PC-3 (cell line): ENCODE measurements at places on chromosomes 1 and 21. TPM values are rescaled to one million over a fixed set of nuclear protein-coding genes. Genes with fewer than 3 reads are reported as not detected.

- peak; percentile 64 for DNase-seq
Observed at GRCh38 chr1:236524142-236524894, 536 bp downstream of the LGALS8 start.

- no peak for DNase-seq
Observed at GRCh38 chr1:28058971-28059878, 29.2 kb downstream of the EYA3 start.

DNA sequence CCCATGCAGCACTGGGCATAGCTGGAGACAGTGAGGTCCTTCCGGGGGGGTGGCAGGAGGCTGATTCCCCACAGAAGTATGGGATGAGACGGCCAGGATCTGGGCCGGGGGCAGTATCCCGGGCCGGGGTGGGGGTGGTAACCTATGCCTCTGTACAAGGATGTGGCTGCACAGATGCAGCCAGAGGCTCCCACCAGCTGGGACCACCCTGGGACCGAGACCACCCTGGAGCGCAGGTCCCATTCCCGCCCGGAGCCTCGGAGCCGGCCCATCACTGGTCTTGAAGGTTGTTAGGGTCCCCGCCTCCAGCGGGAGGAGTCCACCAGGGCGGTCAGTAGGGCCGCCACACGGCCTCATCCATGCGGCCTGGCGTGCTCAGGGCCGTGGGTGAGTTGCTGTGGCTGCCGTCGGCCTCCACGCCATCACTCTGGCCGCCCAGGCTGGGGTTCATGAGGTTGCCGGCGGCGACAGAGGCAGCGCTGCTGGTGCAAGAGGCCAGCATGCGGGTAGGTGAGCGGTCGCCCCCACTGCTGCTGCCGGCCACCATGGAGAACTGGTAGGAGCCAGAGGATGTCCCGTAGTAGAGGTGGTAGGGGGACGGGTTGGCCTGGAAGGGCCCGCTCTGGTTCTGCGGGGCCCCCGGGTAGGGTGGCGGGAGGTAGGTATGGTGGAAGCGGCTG, 28.1 kb downstream of the RUNX3 start:
- DNase-seq, result no peak

GRCh38 chr1:102178480-102178879, 181.8 kb upstream of the OLFM3 start:
- DNase-seq, result no peak

- DNase-seq, result no peak
Observed at GRCh38 chr1:88544195-88544594, 139.9 kb upstream of the PKN2 start.

RUNX1 gene
- 55.2 and 77.8 TPM in 2 replicates for total RNA-seq

GRCh38 chr1:213295860-213296259, 244.8 kb downstream of the RPS6KC1 start:
- no peak for DNase-seq

GRCh38 chr21:39453571-39454179, 1.9 kb downstream of the SH3BGR start:
- no peak for DNase-seq

GRCh38 chr21:36705679-36706481, 7.0 kb downstream of the SIM2 start:
- no peak for DNase-seq

TTC22 gene
- total RNA-seq, result 21.8 and 31.3 TPM in 2 replicates

MEGF6 gene
- 32.5 and 40.1 TPM in 2 replicates for total RNA-seq

DNA sequence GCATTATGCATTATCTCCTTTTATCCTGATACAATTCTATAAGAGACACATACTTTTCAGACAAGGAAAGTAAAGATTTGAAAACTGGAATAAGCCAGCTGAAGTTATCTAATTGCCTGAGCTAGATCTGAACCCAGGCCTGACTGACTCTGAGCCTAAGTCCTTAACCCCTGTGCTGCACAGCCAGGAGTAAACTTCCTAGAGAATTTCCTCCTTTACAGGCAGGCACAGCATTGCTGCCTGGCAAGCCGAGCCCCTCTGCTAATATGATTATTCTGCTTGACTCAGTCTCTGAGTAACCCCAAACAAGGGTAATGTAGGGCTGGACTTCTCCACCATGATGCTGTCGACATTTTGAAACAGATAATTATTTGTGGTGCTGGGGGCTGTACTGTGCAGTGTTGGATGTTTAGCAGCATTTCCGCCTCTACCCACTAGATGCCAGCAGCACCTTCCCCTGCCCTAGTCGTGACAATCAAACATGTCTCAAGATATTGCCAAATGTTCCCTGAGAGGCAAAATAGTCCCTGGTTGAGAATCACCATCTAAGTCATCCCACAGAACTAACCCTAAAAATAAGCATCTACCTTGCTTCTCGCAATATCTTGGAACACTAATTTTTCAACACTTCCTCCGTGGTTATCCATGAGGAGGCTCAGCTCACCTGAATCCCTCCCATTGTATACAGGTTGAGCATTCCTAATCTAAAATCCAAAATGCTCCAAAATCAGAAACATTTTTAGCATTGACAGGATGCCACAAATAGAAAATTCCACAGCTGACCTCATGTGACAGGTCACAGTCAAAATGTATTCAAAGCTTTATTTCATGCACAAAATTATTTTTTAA, 18.5 kb downstream of the CAMK1G start:
- peak; percentile 78 for DNase-seq

GRCh38 chr1:12706061-12706460, 9.8 kb upstream of the AADACL3 start:
- DNase-seq, result no peak

GRCh38 chr1:6271554-6271953, 10.7 kb upstream of the GPR153 start:
- DNase-seq, result no peak

TSPAN2 gene
- 1.3 and 1.7 TPM in 2 replicates for total RNA-seq

- no peak for DNase-seq
Observed at GRCh38 chr1:235950318-235950717, 83.6 kb upstream of the LYST start.

- no peak for DNase-seq
Observed at GRCh38 chr1:233584931-233585330, 29.0 kb upstream of the KCNK1 start.

CA14 gene
- total RNA-seq, result not detected in 2 replicates

DNA sequence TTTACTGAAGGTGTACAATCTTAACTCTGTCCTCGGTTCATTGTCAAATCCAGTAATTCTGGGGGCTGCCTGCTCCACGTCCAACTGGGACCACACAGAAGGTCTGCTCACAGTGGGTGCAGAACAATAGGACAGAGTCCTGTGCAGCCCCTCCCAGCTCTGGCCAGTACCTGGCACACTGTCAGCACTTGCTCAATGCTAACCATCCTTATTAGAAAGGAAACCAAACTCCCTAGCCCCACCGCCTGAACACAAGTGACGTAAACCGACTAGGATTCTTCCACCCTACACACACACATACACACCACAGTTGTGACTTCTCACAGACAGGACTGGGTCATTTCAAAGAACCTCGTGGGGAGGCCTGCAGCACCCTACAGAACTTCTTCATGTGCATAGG, 5.2 kb downstream of the BCAR3 start:
- no peak for DNase-seq

DNA sequence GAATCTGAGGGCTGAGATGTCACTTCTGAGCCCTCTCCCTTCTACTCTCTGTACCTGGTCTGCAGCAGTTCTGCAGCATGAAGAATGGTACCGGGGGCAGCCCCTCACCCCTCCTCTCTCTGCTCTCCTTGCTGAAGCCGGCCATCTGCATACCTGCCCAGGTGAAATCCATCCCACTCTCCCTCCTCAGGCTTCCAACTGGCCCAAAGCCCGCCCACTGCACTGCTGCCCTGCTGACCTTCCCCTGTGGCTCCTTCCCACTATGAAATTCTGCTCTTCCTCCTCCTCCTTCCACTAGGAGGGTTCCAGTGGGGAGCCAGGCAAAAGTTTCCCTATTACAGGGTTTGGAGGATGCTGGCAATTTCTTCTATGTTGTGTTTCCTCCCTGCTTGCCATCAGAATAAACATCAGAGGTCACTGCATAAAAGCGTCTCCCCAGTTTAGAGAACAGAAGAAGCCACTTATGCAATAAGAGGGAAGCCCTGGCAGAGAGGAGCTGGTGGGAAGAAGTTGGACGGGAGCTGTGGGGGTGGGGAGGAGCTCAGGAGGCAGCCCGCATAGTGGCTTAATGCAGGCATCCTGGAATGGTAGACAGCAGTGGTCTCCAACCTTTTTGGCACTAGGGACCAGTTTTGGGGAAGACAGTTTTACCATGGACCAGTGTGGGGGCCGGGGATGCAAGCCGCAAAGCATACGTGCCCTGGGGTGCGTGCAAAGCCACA, 30.3 kb downstream of the TMCO4 start:
- no peak for DNase-seq

- DNase-seq, result peak; percentile 12
Observed at GRCh38 chr21:42162831-42163510, 56.0 kb upstream of the ABCG1 start.

GRCh38 chr1:112727716-112728115, 12.6 kb upstream of the PPM1J start:
- DNase-seq, result peak; percentile 46

DNA sequence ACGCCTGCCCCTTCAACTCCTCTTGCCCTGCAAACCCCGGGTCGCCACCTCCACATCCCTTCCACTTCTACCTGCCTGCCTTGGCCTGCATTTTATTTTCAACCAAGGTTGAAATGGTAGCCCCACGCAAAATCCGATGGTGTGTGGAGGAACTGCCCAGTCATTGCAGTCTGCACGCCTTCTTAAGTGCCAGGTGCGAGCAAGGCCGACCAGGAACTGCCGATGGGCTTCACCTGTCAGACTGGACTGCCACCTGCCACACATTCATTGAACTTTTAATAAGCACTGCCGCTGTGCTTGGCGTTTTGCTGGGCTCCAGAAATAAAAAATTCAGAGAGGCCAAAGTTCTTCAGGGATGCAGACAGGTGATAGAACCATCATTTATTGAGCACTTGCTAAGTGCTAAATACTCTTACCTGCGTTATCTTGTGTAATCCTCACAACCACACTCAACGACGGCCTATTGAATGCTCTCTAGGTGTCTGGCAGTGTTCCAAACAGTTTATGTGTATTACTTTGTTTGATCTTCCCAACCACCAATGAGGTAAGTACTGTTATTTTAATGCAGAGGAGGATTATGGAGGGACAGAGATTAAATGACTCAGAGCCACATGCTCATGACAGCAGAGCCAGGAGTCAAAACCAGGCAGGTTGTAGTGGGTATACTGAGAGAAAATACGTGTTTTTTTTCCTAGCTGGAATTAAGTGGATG, 36.2 kb downstream of the CACHD1 start:
- DNase-seq, result peak; percentile 54

DNA sequence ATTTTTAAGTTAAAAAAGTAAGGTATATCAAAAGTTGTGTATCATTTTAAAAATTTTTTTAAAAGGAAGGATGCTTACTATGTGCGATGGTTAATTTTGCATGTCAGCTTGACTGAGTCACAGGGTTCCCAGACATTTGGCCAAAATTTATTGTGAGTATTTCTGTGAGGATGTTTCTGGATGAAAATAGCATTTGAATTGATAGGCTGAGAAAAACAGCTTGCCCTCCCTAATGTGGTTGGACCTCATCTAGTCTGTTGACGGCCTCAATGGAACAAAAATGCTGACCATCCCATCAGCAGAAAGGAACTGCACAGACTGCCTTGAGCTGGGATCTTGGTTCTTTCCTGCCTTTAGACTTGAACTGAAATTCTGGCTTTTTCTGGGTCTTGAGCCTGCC, 724.5 kb downstream of the NCAM2 start:
- DNase-seq, result no peak

DNA sequence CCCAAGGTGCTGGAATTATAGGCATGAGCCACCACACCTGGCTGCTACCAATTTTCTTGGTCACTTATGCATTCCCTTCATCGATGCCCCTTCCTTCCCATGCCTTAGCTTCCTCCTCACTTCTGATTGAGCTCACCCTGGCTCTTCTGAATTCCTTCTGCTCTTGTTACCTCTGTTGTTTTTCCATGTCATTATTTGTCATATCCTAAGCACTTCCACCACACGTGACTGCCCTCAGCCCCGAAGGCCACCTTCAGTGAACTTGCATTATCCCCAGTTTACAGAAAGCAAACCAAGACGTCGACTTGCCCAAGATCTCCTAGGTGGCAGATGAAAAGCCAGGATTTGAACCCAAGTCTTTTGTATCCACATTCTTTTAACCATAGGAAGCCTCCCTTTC, 30.7 kb downstream of the CA6 start:
- DNase-seq, result no peak

C4BPA gene
- not detected in 2 replicates for total RNA-seq

GBP6 gene
- 0.17 and 0.40 TPM in 2 replicates for total RNA-seq

RSPO1 gene
- total RNA-seq, result not detected in 2 replicates

DNA sequence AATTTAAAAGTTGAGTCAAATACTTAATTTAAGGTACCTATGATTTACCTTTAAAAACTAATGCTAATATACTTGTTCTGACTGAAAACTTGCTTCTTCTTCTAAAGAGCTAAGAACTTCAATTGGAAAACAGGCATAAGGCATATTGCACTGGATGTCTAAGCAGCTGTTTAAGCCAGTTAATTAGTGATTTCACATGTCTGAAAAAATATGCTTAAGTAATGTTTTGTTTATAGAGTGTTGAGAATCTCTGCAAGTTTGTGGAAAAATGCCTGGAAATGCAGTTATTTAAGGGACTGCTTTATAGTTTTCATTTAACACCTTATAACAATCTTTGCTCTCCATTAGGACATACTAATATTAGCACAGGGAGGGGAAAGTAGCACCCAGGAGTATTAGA, 28.2 kb downstream of the UBE2U start:
- DNase-seq, result no peak

DNA sequence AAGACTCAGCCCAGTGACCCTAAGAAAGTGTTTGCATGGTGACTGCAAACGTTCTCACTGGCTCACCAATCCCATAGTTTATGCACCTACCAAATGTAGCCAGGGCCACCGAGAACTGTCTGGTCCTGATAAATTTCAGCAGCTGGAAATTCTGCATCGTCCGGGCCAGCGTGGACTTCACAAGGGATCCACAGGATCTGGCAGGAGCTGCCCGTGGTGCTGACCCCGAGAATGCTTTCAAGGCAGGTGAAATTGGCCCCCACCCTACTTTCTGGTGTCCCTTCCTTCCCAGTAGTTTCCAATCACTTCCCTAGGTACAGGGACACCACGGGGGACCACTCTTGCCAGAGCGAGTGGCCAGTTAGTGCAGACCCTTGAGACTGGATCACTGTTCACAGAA, 26.2 kb downstream of the UBASH3A start:
- no peak for DNase-seq

PTGER3 gene
- total RNA-seq, result 0.11 and 0.40 TPM in 2 replicates

GRCh38 chr1:202585590-202585933, 124.7 kb downstream of the SYT2 start:
- DNase-seq, result no peak

S1PR1 gene
- total RNA-seq, result 2.1 TPM in 2 replicates

GRCh38 chr1:178784131-178784536, 59.1 kb downstream of the RALGPS2 start:
- DNase-seq, result no peak

TNNI3K gene
- total RNA-seq, result not detected in 2 replicates

ERI3 gene
- 138 and 165 TPM in 2 replicates for total RNA-seq

KCNJ9 gene
- not detected in 2 replicates for total RNA-seq

HENMT1 gene
- 1.1 and 1.3 TPM in 2 replicates for total RNA-seq

DNA sequence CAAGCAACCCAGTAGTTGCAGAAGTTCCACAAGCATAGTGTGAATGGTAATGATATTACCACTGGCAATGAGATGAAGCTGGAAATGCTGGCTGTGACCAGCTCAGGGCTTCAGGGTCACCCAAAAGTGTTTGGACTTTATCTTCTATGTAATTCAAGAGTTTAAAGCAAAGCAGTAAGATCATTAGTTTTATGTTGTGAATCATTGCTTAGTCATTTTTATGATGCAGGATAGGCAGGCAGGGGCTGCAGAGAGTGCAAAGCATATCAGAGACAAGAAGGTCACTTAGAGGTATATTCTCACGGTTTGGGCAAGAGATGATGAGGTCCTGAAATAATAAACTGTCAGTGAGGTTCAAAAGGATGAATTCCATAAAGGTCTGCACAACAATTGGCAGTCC, 147.4 kb downstream of the OLFM3 start:
- peak; percentile 35 for DNase-seq

ADAM30 gene
- not detected in 2 replicates for total RNA-seq
